ENCODE measurements at places on chromosomes 1 and 21. TPM values are rescaled to one million over a fixed set of nuclear protein-coding genes. Genes with fewer than 3 reads are reported as not detected.

The SMG5 gene
- total RNA-seq: 126 TPM

The MROH9 gene
- not detected for total RNA-seq

The MROH7 gene
- total RNA-seq: not detected

The SERPINC1 gene
- not detected for total RNA-seq

The MAN1C1 gene
- total RNA-seq: 0.11 TPM

The TMEM53 gene
- 9.3 TPM for total RNA-seq

The OR2M4 gene
- not detected for total RNA-seq

The MFAP2 gene
- total RNA-seq: 1.8 TPM

The NID1 gene
- 11.1 TPM for total RNA-seq

The BEND5 gene
- 3.1 TPM for total RNA-seq

The TFF2 gene
- total RNA-seq: 22.9 TPM

The GSTM5 gene
- not detected for total RNA-seq

The CTNNBIP1 gene
- total RNA-seq: 78.1 TPM

The LCE3D gene
- not detected for total RNA-seq

The EIF4G3 gene
- 16.9 TPM for total RNA-seq

The LCE1F gene
- total RNA-seq: not detected

The FCGR2B gene
- not detected for total RNA-seq

The OLIG2 gene
- not detected for total RNA-seq

The HOOK1 gene
- total RNA-seq: 5.0 TPM

The ZNF670 gene
- 5.9 TPM for total RNA-seq

The PALMD gene
- total RNA-seq: 8.2 TPM

All from PC-3 (cell line).